ENCODE measurements at places on chromosomes 16 and 17.

DNA sequence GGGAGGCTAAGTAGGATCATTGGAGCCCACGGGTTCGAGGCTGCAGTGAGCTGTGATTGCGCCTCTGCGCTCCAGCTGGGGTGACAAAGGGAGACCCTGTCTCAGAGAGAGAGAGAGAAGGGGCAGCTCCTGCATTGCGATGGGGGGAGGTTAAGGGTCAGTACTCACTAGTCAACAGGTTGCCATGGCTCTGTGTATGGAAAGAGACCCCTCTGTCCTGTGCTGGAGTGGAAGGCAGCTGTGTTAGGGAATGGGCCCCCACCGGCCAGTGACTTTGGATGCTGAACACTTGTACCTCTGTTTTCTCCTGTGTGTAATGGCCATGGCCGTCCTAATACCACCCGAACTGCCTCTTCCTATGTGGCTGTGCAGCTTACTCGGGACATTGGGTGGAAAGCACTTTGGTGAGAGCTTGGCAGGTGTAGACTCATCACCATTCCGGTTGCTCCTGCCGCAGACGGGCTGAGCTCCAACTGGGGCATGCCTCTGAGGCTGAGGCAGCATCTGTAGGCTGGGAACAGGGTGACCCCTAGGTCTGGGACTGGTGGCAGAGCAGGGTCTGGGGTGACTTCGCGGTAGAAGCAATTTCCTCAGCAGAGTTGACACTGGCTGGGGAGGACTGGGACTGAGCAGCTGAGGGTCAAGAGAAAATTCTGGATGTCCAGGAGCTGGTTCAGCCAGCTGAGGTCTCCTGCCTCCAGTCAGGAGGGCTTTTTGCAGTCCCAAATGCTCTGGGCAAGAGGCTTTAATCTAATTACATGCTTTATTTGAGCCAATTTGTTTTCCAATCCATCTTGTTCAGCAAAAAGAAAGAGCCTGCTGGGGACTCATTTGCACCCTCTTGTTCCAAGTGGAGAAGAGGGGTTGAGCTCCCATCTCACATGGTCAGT lies 184.5 kb downstream of the NTN1 start:
- DNase-seq: peak; percentile 18

- no peak for DNase-seq
Observed at GRCh38 chr17:74937064-74938051, 1.7 kb downstream of the OTOP3 start.

- DNase-seq: peak; percentile 79
Observed at GRCh38 chr17:16150251-16150856, 65.0 kb downstream of the NCOR1 start.

- DNase-seq: no peak
Observed at GRCh38 chr17:2655546-2655945, 56.0 kb downstream of the CLUH start.

DNA sequence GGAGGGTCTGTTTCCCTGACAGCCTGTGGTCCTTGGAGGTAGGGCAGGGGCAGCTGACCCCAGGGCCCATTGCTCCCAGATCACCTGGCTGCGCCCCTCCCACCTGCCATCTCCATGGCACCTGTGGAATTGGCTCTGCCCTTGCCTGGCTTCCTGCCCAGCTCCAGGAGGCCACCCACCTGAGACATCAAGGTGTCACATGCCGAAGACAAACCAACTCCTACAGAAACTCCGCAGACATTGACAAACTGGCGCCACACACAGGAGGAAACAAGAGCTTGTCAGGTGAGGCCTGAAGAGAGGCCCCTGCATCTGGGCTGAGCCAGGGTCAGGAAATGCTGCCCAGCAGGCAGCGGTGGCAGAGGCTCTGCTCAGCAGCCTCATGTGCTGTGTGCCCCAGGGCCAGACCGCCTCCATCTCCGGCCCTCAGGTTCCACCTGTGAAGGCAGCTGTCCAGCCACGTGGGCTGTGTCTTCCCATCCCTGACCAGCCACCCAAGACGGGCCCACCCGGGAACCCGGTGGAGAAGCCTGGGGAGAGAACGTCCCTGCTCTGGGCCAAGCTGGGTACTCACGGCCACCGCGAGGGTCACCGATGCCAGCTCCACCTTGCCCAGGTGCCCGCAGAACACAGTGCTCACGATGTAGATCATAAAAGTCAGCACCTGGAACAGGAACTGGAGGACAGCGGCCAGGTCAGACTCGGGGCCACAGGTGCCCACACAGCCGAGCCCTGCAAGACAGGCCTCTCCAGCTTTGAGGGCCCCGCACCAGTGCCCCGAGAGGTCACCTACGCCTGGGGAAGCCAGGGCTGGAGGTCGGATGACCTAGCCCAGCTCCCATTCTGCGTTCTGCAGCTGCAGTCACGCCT lies 1.6 kb downstream of the SLC47A2 start:
- no peak for DNase-seq

DNA sequence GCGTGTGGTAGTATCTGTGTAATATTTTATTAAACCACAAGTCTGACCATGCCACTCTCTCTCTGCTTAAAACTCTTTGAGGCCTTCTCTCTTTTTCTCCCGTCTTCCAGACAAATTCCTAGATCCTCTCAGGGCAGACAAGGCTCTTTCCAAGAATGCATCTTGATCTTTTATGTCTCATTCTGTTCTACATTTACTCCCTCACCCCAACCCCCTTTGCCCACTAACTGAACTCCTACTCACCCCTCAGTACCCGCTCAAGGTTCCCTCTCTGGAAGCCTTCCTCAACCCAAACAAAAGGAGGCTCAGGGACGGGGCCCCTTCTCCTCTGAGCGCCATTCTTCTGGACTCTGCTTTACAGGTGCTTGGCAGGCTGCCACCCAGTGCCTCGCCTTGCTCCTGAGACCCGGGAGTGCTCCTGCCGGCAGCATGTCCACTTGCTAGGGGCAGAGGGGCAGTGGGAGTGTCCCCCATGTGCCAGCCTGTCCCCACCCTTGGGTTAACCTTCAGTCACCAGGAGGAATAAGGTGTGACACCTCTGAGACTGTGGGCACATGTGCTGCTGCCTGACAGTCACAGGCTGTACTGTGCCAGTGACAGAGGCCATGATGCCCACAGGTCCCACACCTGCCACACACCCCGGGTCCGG lies 9.2 kb downstream of the SLC13A2 start:
- no peak for DNase-seq

GRCh38 chr17:80187515-80187941 lies 17.7 kb downstream of the CARD14 start:
- peak; percentile 38 for DNase-seq

DNA sequence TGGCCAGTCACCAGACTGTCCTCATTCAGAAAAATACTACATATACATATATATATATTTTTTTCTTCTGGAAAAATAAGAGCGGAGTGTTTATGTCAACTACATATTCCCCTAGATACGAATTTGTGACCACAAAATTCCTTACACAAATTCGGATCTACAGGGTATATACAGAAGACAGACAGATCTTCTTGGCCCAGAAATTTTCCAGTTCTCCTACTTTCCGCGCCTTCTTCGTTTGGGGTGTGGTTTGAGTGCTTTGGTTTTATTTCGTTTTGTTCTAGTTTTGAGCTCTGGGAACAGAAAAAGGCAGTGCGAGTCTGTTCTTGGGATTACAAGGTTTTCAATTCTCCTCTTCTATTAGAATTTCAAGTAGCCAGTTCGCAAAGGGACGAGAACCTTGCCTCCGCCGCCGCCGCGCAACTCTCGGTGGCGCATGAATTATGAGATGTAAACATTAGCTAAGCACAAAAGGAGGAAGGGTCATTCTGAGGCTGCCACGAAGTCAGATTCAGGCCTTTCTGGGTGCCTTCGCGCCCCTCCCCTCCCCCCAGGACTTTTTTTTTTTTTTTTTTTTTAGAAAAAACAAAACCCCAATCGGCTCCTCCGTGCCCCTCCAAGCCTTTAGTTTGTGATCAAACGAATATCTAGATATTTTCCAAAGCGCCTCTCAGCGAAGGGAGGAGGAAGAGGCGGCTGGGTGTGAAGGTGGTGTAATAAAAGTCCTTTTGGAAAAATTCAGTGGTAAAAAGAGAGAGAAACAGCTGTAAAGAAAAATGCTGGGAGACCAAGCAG lies 1.8 kb upstream of the HOXB4 start:
- peak; percentile 95 for DNase-seq

- DNase-seq: no peak
Observed at GRCh38 chr17:66524877-66525276, 222.5 kb downstream of the PRKCA start.

- no peak for DNase-seq
Observed at GRCh38 chr17:40097087-40097486, 3.3 kb downstream of the NR1D1 start.

DNA sequence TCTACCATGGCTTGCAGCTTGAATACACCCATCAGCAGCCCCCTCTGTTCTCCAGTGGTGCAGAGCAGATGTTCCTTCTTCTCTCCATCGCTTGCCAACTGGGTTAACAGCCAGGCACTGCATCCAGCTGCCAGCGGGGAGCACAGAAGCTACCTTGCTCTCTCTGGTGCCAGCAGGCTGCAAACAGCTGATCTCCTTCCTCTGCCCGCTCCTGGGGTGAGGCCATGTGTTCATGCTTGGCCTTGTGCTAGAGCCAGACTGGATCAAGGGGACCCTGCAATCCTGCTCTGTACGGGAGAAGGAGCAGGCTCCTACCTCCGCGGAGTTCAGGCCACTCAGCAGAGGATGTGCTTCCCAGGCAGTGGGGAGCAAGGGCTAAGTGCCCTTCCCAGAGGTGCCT lies 24.1 kb upstream of the ENGASE start:
- no peak for DNase-seq

GRCh38 chr17:79976451-79976850 lies 59.2 kb downstream of the TBC1D16 start:
- no peak for DNase-seq

GRCh38 chr17:66098040-66098439 lies 93.9 kb downstream of the CEP112 start:
- no peak for DNase-seq

- no peak for DNase-seq
Observed at GRCh38 chr17:56289321-56289720, 136.0 kb downstream of the ANKFN1 start.

DNA sequence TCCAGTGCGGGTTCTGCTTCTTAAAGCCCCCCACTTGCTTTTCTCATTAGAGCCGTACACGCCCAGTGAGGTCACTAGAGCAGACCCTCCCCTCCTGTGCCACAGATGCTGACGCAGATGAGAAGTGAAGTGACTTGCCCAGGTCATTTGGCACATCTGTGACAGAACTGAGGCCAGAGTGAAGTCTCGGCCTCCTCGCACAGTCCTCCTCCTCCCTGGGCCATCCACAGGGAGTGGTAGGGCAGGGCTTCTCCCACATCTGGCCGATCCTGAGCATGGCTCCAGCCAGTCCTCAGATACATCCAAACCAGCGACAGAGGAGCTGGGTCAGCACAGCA lies 15.3 kb upstream of the TBX2 start:
- DNase-seq: no peak

GRCh38 chr17:65013613-65014391 lies 42.7 kb downstream of the GNA13 start:
- DNase-seq: peak; percentile 93

GRCh38 chr16:71622088-71622487 lies 3.9 kb upstream of the MARVELD3 start:
- DNase-seq: no peak

DNA sequence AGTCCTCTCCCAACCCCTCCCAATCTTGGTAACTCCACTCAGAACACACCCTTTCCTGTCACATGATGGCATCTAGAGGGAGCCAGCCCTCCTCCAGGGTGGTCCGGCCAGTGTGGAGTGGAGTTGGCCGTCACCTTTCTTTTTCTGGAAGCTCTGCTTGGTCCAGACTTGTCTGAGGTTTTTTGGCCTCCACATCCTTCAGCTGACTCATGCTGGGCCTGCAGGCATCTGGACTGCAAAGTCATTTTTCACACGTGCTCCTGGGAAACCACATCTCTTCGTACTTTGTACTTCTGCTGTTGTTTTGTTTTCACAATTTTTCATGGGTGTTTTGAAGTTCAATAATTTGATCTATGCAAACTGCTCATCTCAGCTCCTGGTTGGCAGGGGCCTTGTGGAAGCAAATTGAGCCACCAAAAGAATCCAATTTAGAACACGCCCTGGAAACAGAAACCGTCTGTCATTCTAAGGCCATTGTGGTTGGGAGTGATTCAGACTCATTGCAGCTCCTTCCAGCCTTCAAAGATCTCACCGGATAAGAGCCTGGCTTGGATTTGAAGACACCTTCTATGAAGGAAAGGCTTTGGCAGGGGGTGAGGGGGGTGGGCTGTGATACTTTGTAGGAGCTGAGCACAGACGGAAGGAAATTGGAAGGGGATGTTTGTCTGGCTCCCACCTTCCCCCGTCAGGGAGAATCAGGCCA lies 42.4 kb upstream of the NF1 start:
- peak; percentile 97 for DNase-seq

- peak; percentile 33 for DNase-seq
Observed at GRCh38 chr16:67170949-67171649, 761 bp downstream of the NOL3 start.

- peak; percentile 46 for DNase-seq
Observed at GRCh38 chr17:5580367-5580766, 3.9 kb downstream of the NLRP1 start.

GRCh38 chr16:28192806-28193529 lies 18.8 kb downstream of the XPO6 start:
- DNase-seq: no peak

DNA sequence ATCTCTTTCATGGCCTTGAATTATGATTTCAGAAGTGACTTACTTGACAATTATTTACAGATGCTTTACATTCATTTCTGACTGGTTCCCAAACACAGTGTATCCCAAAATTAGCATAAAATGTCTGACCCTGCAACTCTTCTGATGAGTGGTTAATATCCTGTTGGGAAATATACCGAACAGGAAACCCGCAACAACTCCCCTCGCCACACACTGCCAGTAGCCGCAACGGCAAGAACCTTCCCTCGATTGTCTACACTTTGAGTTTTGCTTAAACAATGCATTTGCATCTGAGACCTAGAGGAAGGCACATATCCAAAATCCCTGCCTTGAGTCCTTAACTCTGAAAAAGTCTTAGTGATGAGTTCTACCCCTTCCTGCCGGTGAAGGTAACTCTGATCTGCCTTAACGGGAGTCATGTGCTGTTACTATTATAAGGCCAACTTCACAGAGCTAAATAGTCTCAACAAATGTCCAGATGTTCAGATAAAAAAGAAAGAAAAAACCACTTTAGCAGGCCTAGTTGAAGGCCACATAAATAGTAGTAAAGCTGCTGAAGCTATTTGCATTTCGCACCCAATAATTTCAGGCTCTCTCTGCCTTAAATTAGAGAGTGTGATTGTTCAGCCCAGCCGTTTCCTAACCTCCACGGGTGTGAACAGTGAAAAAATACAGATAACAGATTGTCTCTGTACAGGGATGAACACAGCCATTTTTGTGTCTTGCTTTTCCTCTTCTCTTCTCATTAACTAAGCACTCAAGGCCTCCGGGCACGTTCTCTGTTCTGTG lies 321.1 kb downstream of the HS3ST3B1 start:
- DNase-seq: no peak

- peak; percentile 20 for DNase-seq
Observed at GRCh38 chr16:77191259-77191969, 424 bp downstream of the MON1B start.

GRCh38 chr17:18280766-18281371 lies 20.4 kb downstream of the MIEF2 start:
- DNase-seq: no peak

Data from fibroblast of lung (primary cell).